Glutamatergic neuron (in vitro differentiated cells): ENCODE measurements at places on chromosomes 16 and 17. TPM values are rescaled to one million over a fixed set of nuclear protein-coding genes. Genes with fewer than 3 reads are reported as not detected.

Gene CDH1
- total RNA-seq, result 1.9 TPM

Gene MFAP4
- 37.7 TPM for total RNA-seq

Gene RIPOR1
- 191 TPM for total RNA-seq

Gene BCL6B
- total RNA-seq, result not detected

Gene GPR142
- 20.7 TPM for total RNA-seq

Gene GNAO1
- 250 TPM for total RNA-seq

Gene ACAP1
- not detected for total RNA-seq
